NCI-H526 (cell line): ENCODE measurements at places on chromosomes 5 and 9.

- no peak for DNase-seq
These were observed 87.5 kb downstream of the CHSY3 start for GRCh38 chr5:129991780-129992179.

DNA sequence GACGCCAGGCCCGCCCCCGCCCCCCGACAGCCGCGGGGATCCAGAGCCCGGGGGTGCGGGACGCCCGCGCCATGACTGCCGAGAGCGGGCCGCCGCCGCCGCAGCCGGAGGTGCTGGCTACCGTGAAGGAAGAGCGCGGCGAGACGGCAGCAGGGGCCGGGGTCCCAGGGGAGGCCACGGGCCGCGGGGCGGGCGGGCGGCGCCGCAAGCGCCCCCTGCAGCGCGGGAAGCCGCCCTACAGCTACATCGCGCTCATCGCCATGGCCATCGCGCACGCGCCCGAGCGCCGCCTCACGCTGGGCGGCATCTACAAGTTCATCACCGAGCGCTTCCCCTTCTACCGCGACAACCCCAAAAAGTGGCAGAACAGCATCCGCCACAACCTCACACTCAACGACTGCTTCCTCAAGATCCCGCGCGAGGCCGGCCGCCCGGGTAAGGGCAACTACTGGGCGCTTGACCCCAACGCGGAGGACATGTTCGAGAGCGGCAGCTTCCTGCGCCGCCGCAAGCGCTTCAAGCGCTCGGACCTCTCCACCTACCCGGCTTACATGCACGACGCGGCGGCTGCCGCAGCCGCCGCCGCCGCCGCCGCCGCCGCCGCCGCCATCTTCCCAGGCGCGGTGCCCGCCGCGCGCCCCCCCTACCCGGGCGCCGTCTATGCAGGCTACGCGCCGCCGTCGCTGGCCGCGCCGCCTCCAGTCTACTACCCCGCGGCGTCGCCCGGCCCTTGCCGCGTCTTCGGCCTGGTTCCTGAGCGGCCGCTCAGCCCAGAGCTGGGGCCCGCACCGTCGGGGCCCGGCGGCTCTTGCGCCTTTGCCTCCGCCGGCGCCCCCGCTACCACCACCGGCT, 1.0 kb downstream of the FOXE1 start:
- peak; percentile 85 for DNase-seq

DNA sequence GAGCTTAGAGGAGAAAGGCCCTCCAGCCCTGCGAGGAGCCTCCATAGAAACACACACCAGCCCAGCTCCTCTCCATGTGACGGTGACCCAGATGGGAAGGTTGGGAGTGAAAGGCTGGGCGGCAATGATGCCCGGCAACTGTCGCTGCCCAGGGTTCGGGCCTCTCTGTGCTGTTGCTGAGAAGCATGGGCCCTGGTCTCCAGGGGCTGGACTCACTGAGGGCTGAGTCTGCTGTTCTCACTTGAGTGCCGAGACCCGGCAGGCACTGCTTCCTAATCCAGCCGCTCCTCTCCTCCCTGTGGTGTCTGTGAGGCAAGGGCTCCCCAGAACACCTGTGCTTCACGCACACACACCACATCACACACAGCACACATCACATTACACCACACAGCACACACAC, 493.6 kb downstream of the GADD45G start:
- no peak for DNase-seq

GRCh38 chr5:65750938-65751337, 28.9 kb downstream of the NLN start:
- DNase-seq: no peak

- no peak for DNase-seq
These were observed 45.7 kb upstream of the FAM170A start for GRCh38 chr5:119583684-119584083.

- no peak for DNase-seq
These were observed 405.2 kb upstream of the MPDZ start for GRCh38 chr9:13684656-13685055.

DNA sequence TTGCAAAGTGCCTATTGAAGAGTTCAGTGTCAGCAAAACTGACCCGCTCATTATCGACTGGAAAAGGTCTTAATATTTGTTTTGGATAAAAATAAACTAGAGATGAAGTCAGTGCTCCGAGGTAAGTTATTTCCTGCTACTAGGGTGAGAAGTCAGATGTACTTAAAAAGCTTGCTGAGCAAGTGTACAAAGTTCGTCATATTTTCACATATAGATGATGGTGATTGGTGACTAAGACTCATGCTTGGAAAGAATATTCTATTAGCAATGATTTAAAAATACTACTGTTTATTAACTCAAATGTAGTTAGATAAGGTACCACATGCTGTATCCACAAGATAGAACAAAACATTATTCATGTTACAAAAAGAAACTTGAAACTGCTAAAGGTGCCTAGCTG, 643.7 kb downstream of the GABRG2 start:
- no peak for DNase-seq

GRCh38 chr5:128772356-128772755, 192.9 kb upstream of the SLC27A6 start:
- DNase-seq: no peak

DNA sequence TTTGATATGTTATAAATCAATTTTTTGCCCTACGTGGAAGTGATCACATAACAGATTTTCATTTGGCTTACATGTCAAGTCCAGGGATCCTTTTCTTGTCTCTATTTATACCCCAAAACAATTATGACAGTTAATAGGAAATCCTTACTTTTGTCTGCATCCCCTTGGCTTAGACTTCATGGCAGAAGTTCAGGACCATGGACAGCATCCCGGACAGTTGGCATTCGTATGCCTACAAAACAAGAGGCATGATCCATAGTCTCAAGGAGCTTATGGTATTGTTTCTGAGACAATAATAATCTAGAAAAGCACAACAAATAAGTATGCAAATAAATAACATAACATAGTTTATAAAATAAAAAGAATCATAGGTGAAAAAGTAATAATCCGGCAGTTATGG, 214.3 kb upstream of the GRIA1 start:
- DNase-seq: no peak

GRCh38 chr5:170393958-170394357, 4.8 kb upstream of the KCNMB1 start:
- DNase-seq: no peak

- no peak for DNase-seq
These were observed 176.5 kb upstream of the SLC24A2 start for GRCh38 chr9:19965336-19965735.

- DNase-seq: no peak
These were observed 61.4 kb upstream of the RANBP3L start for GRCh38 chr5:36363101-36363500.

GRCh38 chr5:169583424-169584220, at the start of gene SPDL1:
TSS of gene SPDL1 (plus strand) at chr5:169583773. CDS start at chr5:169588417, 4,644 bp downstream.
- peak; percentile 94 for DNase-seq

DNA sequence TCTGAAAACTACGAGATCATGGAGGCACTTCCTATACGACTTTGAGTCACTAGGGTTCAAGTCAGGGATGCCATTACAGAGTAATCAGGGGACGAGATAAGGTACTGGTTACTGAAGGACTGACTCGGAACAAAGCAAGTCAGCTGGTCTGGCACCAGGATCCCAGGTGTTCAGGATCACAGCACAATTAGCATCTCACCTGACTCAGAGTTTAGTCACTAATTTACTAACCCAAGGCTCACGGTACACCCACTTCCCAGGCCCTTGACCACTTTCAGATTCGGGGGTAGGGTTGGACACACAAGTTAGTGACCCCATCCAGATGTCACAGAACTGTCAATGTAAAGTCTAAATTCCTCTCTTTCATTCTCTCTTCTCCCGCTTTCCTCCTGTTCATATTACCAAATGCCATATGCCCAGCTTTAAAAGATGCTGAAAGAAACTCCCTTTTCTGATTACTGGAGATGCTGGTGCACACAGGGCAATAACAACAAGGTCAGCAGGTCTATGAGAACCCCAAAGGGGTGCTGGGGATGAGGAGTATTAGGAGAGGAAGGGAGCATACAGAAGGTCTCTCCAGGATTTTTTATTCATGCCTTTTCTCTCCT, 657.8 kb downstream of the TLE1 start:
- DNase-seq: no peak

DNA sequence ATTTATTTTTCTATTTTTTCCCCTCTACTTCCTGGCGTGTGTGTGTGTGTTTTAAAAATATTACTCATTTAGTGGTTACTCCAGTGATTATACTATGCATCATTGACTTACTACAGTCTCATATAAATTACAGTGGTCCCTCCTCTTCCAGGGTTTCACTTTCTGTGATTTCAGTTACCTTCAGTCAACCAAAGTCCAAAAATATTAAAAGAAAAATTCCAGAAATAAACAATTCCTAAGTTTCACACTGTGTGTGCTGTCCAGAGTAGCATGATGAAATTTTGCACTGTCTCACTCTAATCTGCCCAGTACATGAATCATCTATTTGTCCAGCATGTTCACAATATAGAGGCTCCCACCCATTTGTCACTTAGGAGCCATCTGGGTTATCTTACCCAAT, 47.4 kb upstream of the CCDC112 start:
- DNase-seq: no peak

- DNase-seq: peak; percentile 0
These were observed 14.7 kb downstream of the DIAPH1 start for GRCh38 chr5:141603923-141604717.
